ENCODE measurements at places on chromosomes 12 and 14.

DNA sequence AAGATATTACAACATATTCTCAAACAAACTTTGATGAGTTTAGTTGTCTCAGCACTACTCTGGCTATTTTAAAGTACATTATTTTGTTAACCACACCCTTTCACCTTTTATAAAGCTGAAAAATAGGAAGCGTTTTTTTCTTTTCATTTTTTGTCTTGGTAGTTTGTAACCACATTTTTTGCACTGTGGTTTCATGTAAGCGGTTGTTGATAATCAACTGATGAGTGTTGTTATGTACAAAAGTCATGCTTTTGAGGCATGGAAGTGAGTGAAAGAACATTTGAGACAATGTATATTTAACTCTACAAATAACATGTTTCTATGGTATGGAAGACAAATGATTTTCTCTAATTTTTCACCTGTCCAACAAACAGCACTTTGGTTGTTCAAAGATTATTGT lies 52.1 kb upstream of the ATP2B1 start:
- no peak for DNase-seq

DNA sequence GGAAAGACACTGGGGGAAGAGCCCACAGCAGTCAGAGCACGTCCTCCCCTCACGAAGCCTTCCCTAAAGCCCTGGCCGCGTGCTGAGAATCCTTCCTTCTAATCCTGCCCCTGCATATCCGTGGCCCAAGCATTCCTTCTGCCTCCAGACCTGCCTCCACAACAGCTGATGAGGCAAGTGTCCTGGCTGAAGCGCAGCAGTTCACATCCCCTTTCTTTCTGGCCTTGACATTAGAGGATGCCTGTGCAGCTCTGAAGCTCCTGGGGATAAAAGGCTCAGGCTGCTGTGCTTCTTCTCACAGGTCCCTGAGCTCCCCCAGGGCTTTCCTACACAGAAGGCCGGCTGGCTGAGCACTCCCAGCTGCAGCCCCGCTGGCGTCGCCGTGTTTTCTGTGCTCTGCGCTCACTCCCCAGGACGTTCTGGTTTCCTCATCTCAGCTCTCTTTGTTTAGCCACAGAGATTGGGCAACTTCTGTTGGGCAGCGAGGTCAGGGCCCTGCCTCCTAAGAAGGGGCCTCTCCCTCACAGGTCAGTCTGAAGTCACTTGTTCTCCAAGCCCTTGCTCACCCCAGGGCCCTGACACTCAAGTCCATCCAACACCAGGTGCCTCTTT lies 45.8 kb downstream of the NINJ2 start:
- no peak for DNase-seq

DNA sequence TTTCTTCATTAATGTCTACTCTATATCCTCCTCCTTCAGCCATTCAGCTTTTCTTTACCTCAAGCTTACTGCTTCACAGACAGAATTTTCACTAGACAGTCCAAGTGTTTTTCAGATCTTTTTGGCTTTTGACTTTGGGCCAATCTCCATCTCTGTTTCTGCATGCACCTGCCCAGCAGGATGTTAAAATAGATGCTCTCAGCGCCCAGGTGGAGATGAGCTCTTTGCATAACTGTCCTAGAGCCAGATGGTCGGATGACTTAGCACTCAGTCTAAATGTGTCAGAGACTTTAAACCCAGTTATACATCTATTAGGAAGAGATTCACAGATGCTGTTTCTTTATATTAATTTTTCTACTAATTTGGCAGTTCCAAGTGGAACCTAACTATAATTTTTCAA lies 80.3 kb upstream of the SSTR1 start:
- no peak for DNase-seq

GRCh38 chr14:24071836-24072430 lies 571 bp downstream of the CPNE6 start:
- no peak for DNase-seq

DNA sequence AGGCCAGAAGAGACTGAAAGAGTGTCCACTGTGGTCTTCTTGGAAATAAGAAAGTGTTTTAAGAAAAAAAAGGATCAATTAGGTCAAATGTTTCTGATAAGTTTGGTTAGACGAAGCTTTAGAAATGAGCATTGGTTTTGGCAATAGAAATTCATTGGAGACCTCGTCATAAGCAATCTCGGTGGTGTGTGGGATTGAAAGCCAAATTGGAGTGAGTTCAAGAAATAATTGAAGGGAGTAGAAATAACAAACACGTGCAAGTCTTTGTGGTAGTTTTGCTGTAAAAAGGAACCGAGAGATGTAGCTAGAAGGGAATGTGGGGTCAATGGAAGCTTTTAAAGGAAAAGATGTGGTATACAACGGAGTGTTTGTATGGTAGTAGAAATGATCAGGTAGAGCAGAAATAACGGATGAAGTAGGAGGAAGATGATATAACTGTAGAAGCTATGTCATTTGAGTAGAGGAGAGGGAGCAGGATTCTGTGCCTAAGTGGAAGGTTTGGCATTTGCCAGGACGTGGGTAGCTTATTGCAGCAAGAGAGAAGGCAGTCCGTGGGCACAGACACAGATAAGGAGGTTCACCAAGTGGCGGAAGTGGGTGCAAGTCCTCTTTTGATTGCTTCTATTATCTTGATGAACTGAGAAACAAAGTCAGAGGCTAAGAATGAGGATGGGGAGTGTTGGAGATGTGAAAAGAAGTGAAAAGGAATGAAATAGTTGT lies 146.2 kb downstream of the DACT1 start:
- no peak for DNase-seq

DNA sequence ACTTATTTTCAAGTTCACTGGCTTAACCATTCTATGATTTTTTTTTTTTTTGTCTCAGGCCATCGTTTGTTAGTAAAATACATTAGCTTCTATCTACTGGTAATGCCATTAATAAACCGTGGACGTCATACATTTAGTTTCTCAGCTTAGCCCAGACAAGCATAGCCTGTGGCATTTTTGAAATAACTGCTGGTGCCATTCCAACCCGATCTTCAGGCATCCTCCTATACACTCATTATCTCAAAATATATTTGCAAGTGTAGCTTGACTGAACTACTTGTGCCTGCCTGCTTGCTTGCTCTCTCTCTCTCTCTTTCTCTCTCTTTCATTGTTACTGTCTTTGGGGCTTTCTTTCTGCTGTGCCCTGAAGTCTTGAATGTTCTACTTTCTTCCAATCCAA lies 12.7 kb upstream of the MBIP start:
- DNase-seq: no peak

DNA sequence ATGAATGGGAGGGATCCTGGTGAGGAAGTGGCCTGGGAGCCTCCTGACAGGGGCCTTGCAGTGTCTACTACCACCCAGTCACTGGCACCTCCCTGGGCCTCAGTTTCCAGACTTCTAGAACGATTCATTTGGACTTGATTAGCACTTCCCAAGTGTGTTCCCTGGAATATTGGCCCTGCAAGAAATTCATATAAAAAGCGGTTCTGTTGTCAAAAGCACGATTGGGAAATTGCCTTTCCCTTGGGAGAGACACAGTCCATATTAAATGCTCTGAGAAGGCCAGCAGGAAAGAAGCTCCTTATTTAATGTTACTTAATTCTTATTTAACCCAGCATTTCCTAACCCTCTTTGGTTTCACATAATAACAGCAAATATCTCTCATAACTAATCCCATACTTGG lies 61.9 kb downstream of the DRAM1 start:
- no peak for DNase-seq

- DNase-seq: no peak
Observed at GRCh38 chr12:127496255-127496654, 770.7 kb upstream of the TMEM132C start.

- DNase-seq: no peak
Observed at GRCh38 chr14:95460647-95461478, 55.6 kb downstream of the SYNE3 start.

- no peak for DNase-seq
Observed at GRCh38 chr12:130711756-130712155, 4.3 kb downstream of the RIMBP2 start.
